ENCODE measurements at places on chromosomes 16 and 17. TPM values are rescaled to one million over a fixed set of nuclear protein-coding genes. Genes with fewer than 3 reads are reported as not detected.

The ABCC12 gene
- total RNA-seq = not detected

GRCh38 chr17:27384726-27385125 lies 71.5 kb upstream of the KSR1 start:
- DNase-seq = no peak

The CAPNS2 gene
- not detected for total RNA-seq

DNA sequence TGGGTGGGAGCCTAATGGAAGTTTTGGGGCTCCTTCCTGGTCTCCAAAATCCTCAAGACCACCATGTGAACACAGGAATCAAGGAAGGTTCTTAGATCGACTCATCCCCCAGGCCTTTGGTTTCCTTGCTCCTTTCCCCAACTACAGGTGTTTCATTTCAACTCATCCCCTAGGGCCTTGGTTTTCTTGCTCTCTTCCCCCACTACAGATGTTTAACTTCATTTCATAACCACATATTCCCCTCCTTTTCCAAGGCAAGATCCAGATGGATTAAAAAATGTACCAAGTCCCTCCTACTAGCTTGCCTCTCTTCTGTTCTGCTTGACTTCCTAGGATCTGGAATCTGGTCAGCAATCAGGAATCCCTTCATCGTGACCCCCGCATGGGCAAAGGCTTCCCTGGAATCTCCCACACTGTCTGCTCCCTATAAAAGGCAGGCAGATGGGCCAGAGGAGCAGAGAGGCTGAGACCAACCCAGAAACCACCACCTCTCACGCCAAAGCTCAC lies at the start of gene CCL11:
Gene CCL11 (plus strand): TSS at position 457 of the 507 bp plus-strand sequence. CDS start 67 bp downstream, outside the sequence.
- peak; percentile 19 for DNase-seq

- DNase-seq = no peak
Observed at GRCh38 chr17:6894206-6894528, 62.6 kb upstream of the TEKT1 start.

- no peak for DNase-seq
Observed at GRCh38 chr16:30663820-30664219, 5.6 kb downstream of the FBRS start.

DNA sequence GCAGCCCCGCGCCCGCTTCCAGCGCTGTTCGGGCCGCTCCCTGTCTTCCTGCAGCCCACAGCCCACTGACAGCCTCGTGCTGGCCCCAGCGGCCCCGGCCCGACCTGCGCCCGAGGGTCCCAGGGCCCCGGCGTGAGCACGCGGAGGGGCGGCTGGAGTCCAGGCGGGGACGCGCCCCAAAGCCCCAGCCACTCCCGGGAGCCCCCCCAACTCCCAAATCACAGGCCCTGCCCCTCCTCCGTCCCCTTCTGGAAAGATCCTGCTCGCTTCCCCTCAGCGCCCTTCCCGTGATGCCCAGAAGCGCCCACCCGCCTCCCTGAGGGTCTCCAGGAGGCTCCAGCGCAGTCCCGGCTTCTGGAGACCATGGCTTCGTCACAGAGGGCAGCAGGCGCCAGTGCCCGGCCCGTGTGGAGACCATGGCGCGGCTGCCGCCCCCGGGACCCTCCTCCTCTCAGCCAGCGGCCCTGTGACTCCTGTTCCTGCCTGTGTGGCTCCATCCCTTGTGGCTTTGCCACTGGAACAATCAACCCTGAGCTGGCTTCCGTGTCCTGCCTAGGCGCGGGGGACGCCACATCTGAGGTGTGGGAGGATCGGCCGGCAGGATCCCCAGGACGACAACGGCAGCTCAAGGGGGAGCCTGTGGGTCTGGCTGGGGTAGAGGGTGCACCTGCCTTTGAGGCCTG lies 3.9 kb downstream of the UTS2R start:
- no peak for DNase-seq

DNA sequence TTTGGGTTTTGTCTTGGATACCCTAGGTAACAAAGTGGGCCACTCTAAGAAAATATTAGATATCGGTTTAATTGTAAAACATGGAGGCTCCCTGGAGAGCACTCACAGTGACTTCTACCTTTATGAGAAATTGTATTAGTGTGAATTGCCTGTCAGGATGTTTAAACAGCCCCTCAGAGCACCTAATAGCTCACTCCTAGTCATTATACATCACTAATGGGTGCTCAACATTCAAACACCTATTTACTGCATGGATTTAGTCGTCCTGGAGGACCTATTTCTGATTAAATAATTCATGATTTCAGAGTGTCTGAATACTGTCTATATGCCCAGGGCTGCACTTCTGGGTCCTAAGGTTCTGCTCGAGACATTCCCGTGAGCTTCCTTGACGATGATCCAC lies 430.2 kb upstream of the EEF2KMT start:
- no peak for DNase-seq

The HIGD1B gene
- total RNA-seq = 2.7 TPM

DNA sequence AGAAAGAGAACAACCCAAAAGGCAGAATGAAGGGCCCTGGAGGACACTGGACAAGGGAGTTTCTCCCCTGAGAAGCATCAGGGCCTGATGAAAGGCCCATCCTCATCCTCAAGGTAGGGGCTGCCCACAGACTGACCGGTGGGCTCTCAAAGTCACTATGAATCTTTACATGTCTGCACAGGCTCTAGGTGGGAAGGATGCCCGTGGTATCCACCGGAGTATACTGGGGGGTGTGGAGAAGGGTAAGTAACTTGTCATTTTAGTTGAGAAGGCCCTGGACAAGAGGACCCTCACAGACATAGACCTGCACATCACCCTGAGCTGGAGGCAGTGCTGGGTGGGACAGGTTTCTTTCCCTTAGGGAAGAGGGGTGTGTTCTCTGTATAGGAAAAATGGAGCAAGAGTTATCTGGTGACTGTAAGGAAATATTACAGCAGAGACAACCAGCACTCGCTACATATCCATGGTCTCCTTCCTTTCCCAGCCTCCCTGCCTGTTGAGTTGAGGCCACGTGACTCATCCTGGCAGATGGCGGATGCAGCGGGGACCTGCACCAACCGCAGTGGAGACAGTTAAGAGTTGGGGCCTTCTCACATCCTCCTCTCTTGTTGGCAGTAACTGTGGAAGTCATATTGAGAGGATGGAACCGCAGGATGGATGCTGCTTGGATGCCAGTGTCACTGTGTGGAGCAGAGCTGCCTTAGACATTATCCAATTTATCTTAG lies 45.6 kb upstream of the KCNJ12 start:
- DNase-seq = no peak

- DNase-seq = peak; percentile 53
Observed at GRCh38 chr16:57301126-57301817, 16.8 kb upstream of the PLLP start.

GRCh38 chr17:42618442-42619150 lies 9.1 kb downstream of the TUBG1 start:
- DNase-seq = no peak

- no peak for DNase-seq
Observed at GRCh38 chr17:51071556-51071955, 49.1 kb downstream of the SPAG9 start.

DNA sequence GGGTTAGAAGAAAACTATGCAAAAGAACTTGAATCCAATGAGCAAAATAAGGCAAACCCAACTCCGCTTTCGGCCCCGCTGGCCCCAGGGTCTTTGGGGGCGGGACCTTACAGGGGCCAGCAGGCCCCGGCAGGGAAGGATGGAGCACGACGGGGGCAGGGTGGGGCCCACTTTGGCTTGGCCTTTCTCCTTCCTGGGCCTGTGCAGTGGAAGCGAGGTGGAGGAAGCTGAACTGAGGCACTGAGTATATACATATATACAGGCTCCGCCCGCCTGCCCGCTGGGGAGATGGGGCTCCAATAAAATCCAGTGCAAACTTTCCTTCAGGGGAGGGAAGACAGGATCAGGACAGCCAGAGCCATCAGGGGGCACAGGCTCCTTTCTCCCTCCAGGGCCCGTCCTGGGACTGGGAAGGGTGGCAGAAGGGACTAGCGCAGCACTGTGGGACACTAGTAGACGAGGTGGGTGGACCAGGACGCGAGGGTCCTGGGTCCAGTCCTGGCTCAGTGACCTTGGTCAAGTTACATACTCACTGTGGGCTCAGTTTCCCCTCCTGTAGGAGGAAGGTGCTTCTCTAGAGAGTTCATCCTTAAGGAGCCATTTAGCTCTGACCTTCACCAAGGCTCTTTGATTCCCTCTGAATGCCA lies 20.9 kb upstream of the MPO start:
- DNase-seq = no peak

DNA sequence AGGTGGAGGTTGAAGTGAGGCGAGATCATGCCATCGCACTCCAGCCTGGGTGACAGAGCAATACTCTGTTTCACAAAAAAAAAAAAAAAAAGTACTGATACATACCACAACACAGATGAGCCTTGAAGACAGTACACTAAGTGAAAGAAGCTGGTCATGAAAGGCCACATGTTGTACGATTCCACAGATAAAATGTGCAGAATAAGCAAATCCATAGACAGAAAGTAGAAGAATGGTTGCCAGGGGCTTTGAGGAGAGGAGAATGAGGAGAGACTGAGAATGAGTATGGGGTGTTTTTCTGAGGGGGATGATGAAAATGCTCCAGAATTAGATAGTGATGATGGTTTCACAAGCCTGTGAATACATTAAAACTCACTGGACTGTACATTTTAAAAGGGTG lies 155.6 kb upstream of the PSMD7 start:
- DNase-seq = no peak

DNA sequence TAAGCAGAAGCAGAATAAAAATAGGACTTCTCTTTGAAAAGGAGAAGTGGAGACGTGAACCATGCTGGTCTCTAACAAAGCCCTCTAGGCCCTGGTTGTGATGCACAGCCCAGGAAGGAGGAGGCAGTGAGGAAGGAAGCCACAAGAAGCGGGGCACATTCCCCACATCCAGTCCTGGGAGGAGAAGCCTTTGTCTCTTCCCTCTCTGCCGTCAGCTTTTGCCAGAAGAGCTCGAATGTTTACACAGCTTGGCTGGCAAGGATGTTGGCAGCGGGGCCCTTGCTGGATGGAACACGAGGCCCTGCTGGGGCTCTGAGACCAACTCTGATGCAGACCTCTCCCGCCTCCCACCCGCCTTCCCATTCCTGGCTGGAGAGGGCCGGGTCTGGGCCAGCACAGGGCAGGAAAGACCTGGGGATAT lies 91.3 kb downstream of the MAF start:
- no peak for DNase-seq

- DNase-seq = no peak
Observed at GRCh38 chr17:40932608-40933007, 4.8 kb downstream of the KRT23 start.

DNA sequence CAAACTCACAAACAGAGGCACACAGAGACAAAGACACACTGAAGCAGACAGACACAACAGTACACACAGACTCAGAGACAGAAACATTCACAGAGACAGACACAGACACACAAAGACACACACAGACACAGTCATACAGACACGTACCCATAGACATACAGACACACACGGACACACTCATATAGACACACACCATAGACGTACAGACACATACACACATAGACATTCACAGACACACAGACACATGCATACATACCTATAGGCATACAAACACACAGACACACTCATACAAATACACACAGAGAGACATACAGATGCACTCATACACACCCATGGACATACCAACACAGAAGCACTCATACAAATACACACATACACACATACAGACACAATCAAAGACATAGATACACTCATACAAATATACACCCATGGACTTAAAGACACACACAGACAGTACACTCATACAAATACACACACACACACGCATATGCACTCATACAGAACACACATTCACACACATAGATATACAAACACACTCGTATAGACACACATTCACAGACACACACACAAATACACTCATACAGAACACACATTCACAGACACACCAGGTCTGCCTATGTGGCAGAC lies 19.9 kb upstream of the MRTFB start:
- no peak for DNase-seq

GRCh38 chr17:8697323-8697741 lies 47.3 kb downstream of the CCDC42 start:
- peak; percentile 83 for DNase-seq

- DNase-seq = no peak
Observed at GRCh38 chr16:53456625-53457024, 22.4 kb downstream of the RBL2 start.

The C17orf113 gene
- 3.3 TPM for total RNA-seq

DNA sequence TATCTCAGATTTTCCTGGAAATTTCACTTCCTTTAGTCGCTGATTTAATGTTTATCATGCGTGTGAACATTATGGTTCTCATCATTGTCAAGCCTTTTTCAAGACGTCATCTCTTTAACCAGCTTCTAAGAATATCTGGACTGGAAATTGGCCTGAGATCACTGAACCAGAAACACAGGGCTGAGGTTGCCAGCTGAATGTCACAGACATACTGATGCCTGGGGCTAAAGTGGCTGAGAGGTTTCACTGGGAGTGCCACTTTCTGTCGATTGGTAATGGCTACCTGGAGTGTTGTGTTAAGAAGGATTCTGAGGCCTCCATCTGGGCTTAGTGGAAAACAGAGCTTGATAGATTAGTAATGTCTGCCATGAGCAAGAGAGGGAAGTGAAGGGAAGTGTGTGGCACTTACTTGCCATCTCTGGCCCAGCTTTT lies 54.2 kb downstream of the CRISPLD2 start:
- DNase-seq = no peak

The CBX2 gene
- total RNA-seq = 14.9 TPM
